Thoracic aorta (tissue), 2 donors: ENCODE measurements at places on chromosomes 6 and 20. TPM values are rescaled to one million over a fixed set of nuclear protein-coding genes. Genes with fewer than 3 reads are reported as not detected.

Gene FOXQ1
- not detected for total RNA-seq

Gene CALHM6
- 15.0 TPM for total RNA-seq

Gene SGK1
- total RNA-seq: 67.3 TPM

Gene SNRPB
- total RNA-seq: 107 TPM

Gene TUBB2B
- 1.8 TPM for total RNA-seq

DNA sequence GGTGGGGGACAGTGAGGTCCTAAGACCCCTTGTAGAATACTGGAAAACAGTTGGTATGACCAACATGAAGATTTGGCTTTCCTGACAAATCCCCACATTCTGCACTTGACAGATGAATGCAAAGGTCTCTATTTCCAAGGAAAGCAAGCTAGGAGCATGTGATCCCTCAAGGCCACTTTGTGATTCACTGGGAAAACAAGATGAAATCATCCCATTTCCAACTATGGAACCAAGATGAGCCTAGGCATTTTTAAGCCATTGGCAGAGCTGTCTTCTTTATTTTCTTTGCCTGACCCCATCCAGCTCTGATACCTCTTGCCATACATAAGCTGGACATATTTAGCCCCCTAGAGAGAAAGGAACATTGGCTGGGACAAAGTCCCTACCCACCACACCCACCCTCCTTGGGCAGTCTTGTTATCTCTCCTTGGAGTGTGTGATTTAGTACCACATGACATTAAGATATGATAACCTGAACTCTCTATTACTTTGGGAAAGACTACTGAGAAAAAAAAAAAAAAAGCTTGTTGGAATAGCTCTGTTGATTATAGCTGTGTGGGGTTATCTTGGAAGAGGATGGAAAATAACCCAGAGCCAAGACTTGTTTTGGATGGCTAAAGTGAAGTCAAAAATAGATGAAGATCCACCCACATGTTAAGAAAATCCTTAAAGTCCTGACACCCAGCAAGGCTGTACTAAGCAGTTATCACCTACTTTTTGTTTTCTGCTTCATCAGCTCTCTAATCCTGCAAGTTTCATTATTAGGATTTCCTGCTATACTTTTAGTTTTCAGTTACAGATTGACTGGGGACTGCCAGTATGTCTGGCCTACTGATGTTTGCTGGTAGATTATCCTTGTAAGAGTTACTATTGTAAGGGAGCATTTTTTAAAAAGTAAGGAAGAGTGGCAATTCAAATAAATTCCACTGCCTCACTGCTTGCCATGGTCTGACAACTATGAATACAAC lies 90.1 kb upstream of the PREP start:
- H3K4me1 ChIP-seq: peaks cover 9% of the 10 kb centered on the region
- H3K27ac ChIP-seq: no peak overlapping the region
- H3K4me3 ChIP-seq: no peak overlapping the region
- no peaks in the 10 kb centered on the region for H3K36me3 ChIP-seq

DNA sequence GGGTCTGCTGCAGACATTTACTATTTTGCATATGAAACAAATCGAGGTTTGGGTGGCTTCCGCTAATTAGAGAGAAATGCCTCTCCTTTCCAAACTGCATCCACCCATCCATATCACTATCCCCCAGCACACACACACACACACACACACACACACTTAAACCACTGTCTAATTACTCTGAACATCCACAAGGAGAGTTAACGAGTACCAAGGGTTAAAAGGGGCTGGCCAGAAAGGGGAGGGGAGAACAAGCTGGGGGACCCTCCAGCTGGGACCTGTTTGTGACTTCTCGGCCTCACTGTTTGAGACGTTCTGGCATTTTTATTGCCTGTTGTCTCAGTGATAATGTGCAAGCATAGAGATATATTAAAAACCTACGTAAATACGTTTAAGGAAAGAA lies 261.2 kb downstream of the FOXC1 start:
- H3K36me3 ChIP-seq: no peaks in the 10 kb centered on the region
- no peaks in the 10 kb centered on the region for H3K27me3 ChIP-seq
- peak overlapping the region; percentile 31 for H3K4me3 ChIP-seq
- H3K27ac ChIP-seq: peak overlapping the region; percentile 80

GRCh38 chr6:89308525-89309395 lies 6.3 kb downstream of the GABRR2 start:
- DNase-seq: no peak
- H3K36me3 ChIP-seq: no peaks in the 10 kb centered on the region
- no peaks in the 10 kb centered on the region for H3K27me3 ChIP-seq
- peaks cover 15% of the 10 kb centered on the region for H3K4me1 ChIP-seq
- no peak overlapping the region for H3K27ac ChIP-seq
- H3K4me3 ChIP-seq: no peak overlapping the region

DNA sequence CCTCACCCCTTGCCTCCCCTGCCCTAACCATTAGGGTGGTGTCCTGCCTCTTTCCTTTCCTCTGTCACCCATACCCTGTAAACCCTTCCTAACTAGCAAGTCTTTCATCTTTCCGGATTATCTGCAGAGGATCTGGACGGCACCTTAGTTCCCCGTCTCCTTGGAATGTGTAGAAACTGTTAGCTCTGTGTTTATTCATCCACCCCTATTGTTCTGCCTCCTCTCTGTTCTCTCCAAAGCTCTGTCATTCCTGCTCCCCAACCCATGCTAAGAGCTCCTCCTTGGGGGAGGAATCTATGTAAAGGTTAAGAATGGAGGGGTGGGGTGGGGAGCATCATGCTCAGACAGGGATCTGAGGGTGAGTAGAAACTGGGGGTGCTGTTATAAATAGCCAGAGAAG lies 39.4 kb upstream of the KCNK5 start:
- no peak overlapping the region for H3K4me3 ChIP-seq
- DNase-seq: no peak
- no peaks in the 10 kb centered on the region for H3K27me3 ChIP-seq
- H3K27ac ChIP-seq: no peak overlapping the region

- no peaks in the 10 kb centered on the region for H3K4me1 ChIP-seq
- no peak for DNase-seq
- no peak overlapping the region for H3K27ac ChIP-seq
- H3K27me3 ChIP-seq: no peaks in the 10 kb centered on the region
These were observed 518.6 kb downstream of the PKHD1 start for GRCh38 chr6:51568771-51569170.

GRCh38 chr20:40900666-40901215 lies 127.9 kb upstream of the TOP1 start:
- no peaks in the 10 kb centered on the region for H3K27me3 ChIP-seq
- H3K4me1 ChIP-seq: no peaks in the 10 kb centered on the region
- no peaks in the 10 kb centered on the region for H3K36me3 ChIP-seq
- H3K4me3 ChIP-seq: no peak overlapping the region
- H3K27ac ChIP-seq: no peak overlapping the region

DNA sequence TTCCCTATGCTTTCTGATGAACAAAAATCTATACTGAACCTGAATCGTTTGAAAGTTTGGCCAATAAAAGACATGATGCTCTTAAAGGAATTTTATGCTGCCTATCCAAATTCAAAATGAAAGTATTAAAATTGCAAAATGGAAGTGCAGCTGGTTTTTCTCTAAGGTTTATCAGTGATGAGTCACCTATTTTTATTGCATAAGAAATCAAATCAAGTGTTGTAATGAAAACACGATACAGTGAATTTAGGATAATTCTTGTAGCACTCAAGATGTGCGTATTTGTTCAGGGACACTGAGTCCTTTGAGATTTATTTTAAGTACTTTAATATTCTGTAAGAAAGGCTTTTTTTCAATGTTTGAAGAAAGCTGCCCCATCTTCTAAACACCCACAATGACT lies 409.5 kb downstream of the ADGRB3 start:
- no peaks in the 10 kb centered on the region for H3K4me1 ChIP-seq
- no peak overlapping the region for H3K4me3 ChIP-seq
- H3K27ac ChIP-seq: no peak overlapping the region
- H3K36me3 ChIP-seq: no peaks in the 10 kb centered on the region

DNA sequence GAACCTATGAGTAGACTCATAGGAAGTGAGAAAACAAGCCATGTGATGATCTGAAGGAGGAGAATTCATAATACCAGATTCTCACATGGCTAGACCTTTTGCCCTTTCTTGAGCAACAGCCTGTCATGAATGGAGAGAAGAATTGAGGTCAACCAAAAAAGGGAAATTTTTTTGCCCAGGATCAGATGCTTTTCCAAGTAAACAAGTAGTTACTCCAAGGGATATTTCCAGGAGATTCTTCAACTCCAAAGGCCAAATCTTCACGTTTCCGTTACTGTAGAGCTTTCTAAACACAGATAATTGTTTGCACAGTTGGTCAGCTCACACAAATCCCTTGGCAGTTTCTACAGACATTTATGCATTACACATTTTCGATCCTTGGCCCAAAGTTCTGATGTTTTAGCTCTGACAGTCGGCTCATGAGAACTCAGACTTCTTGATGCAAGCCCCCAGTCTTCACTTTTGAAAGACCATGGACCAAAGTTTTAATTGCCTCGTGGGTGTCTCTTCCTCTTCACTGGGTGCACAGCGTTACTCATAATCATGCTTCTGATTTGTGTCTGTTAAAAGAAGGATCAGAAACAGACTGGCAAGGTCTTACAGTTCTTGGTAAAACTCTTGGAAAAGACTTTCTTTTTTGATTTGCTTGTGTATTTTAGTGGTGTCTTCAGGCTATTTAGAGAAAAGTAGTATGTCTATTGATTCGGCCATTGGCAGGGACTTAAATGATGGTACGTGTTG lies 115.0 kb downstream of the TSHZ2 start:
- no peak for DNase-seq
- H3K4me3 ChIP-seq: no peak overlapping the region
- no peaks in the 10 kb centered on the region for H3K27me3 ChIP-seq
- no peak overlapping the region for H3K27ac ChIP-seq
- H3K4me1 ChIP-seq: no peaks in the 10 kb centered on the region

- no peaks in the 10 kb centered on the region for H3K27me3 ChIP-seq
- no peak for DNase-seq
- no peak overlapping the region for H3K27ac ChIP-seq
- H3K36me3 ChIP-seq: no peaks in the 10 kb centered on the region
- H3K4me1 ChIP-seq: peaks cover 23% of the 10 kb centered on the region
These were observed 2.5 kb upstream of the SRC start for GRCh38 chr20:37343212-37343993.

GRCh38 chr20:237489-237888 lies 10.4 kb downstream of the DEFB129 start:
- DNase-seq: no peak
- no peaks in the 10 kb centered on the region for H3K36me3 ChIP-seq
- no peaks in the 10 kb centered on the region for H3K27me3 ChIP-seq
- H3K27ac ChIP-seq: no peak overlapping the region
- H3K4me1 ChIP-seq: no peaks in the 10 kb centered on the region

- no peak overlapping the region for H3K4me3 ChIP-seq
- H3K4me1 ChIP-seq: no peaks in the 10 kb centered on the region
- H3K27ac ChIP-seq: no peak overlapping the region
- H3K36me3 ChIP-seq: no peaks in the 10 kb centered on the region
These were observed 413.7 kb downstream of the QKI start for GRCh38 chr6:163828038-163828795.

- no peak overlapping the region for H3K27ac ChIP-seq
- H3K4me1 ChIP-seq: no peaks in the 10 kb centered on the region
- H3K4me3 ChIP-seq: no peak overlapping the region
- no peak for DNase-seq
- H3K27me3 ChIP-seq: peaks cover 8% of the 10 kb centered on the region
- H3K36me3 ChIP-seq: no peaks in the 10 kb centered on the region
These were observed 15.2 kb downstream of the CDH22 start for GRCh38 chr20:46293084-46293483.

- no peak overlapping the region for H3K27ac ChIP-seq
- H3K4me1 ChIP-seq: no peaks in the 10 kb centered on the region
- no peak for DNase-seq
- H3K4me3 ChIP-seq: no peak overlapping the region
These were observed 88.5 kb downstream of the PSMG4 start for GRCh38 chr6:3347247-3347646.

- H3K36me3 ChIP-seq: no peaks in the 10 kb centered on the region
- no peak overlapping the region for H3K4me3 ChIP-seq
- DNase-seq: no peak
- no peak overlapping the region for H3K27ac ChIP-seq
These were observed 49.8 kb upstream of the EYA4 start for GRCh38 chr6:133191323-133191722.

- H3K4me1 ChIP-seq: peaks cover 22% of the 10 kb centered on the region
- no peak for DNase-seq
- no peak overlapping the region for H3K4me3 ChIP-seq
- no peak overlapping the region for H3K27ac ChIP-seq
- H3K27me3 ChIP-seq: no peaks in the 10 kb centered on the region
- no peaks in the 10 kb centered on the region for H3K36me3 ChIP-seq
These were observed 226.2 kb downstream of the SYNDIG1 start for GRCh38 chr20:24695529-24696225.

- no peak overlapping the region for H3K27ac ChIP-seq
- no peaks in the 10 kb centered on the region for H3K36me3 ChIP-seq
- H3K4me3 ChIP-seq: no peak overlapping the region
- H3K27me3 ChIP-seq: no peaks in the 10 kb centered on the region
These were observed 24.6 kb downstream of the USP45 start for GRCh38 chr6:99490608-99491007.

- no peaks in the 10 kb centered on the region for H3K4me1 ChIP-seq
- no peaks in the 10 kb centered on the region for H3K36me3 ChIP-seq
- DNase-seq: no peak
These were observed 10.8 kb upstream of the FYN start for GRCh38 chr6:111884068-111884467.

DNA sequence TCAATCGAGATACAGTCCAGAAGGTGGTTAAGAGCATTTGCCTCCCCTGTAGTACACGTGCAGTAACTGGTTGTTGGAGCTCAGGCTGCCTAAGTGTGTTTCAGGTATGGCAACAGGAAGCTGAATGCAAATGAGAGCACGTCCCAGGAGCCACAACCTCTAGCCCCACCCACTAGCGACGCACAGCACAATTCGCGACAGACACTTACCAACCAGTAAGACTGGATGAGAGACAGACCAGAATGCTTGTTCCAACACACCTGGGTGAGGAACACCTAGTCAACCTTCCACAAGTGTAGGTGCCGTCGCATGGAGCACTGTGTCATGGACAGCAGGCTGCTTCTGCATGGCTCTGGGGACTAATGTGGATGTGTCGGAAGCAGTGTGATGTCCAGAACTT lies 7.2 kb upstream of the SERPINB1 start:
- H3K36me3 ChIP-seq: no peaks in the 10 kb centered on the region
- no peak for DNase-seq
- H3K4me1 ChIP-seq: peaks cover 24% of the 10 kb centered on the region
- no peak overlapping the region for H3K4me3 ChIP-seq
- no peaks in the 10 kb centered on the region for H3K27me3 ChIP-seq

DNA sequence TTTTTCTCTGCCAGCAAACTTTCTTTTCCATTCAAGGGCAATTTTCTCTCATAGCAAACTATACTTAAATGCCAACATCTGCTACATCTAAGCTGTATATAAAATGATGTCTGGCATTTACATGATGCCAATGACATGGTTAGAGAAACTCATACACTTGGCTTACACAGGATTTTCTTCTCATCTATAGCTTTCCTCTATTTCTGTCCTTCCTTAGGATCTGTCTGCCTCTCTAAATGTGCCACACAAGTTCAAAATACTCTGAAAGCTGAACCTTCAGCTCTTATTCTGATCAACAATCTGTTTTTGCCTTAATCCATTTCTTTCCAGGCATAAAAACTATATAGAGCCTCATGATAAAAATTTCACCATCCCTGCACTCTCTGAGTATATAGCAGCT lies 290.9 kb upstream of the RNF217 start:
- H3K36me3 ChIP-seq: no peaks in the 10 kb centered on the region
- H3K27ac ChIP-seq: no peak overlapping the region
- no peaks in the 10 kb centered on the region for H3K27me3 ChIP-seq

GRCh38 chr6:43674921-43675320 lies 12.7 kb downstream of the MRPS18A start:
- no peak overlapping the region for H3K4me3 ChIP-seq
- no peak for DNase-seq
- H3K4me1 ChIP-seq: no peaks in the 10 kb centered on the region
- H3K36me3 ChIP-seq: peaks cover 56% of the 10 kb centered on the region

- H3K27ac ChIP-seq: peak overlapping the region; percentile 28
- DNase-seq: no peak
- peaks cover 24% of the 10 kb centered on the region for H3K4me1 ChIP-seq
- no peaks in the 10 kb centered on the region for H3K27me3 ChIP-seq
- H3K4me3 ChIP-seq: no peak overlapping the region
These were observed 45.8 kb upstream of the DST start for GRCh38 chr6:56688521-56688920.
